Gastrocnemius medialis (tissue), 4 donors: ENCODE measurements at places on chromosomes 12 and 14. TPM values are rescaled to one million over a fixed set of nuclear protein-coding genes. Genes with fewer than 3 reads are reported as not detected.

GRCh38 chr12:20475542-20475941 lies 107.2 kb downstream of the PDE3A start:
- DNase-seq, result no peak

- DNase-seq, result no peak
Observed at GRCh38 chr12:89748791-89749190, 40.2 kb upstream of the ATP2B1 start.

The SAMD4A gene
- 38.7 TPM for total RNA-seq

GRCh38 chr14:72616294-72616693 lies 277.6 kb downstream of the DPF3 start:
- DNase-seq, result peak; percentile 77

The KRT80 gene
- total RNA-seq, result not detected

DNA sequence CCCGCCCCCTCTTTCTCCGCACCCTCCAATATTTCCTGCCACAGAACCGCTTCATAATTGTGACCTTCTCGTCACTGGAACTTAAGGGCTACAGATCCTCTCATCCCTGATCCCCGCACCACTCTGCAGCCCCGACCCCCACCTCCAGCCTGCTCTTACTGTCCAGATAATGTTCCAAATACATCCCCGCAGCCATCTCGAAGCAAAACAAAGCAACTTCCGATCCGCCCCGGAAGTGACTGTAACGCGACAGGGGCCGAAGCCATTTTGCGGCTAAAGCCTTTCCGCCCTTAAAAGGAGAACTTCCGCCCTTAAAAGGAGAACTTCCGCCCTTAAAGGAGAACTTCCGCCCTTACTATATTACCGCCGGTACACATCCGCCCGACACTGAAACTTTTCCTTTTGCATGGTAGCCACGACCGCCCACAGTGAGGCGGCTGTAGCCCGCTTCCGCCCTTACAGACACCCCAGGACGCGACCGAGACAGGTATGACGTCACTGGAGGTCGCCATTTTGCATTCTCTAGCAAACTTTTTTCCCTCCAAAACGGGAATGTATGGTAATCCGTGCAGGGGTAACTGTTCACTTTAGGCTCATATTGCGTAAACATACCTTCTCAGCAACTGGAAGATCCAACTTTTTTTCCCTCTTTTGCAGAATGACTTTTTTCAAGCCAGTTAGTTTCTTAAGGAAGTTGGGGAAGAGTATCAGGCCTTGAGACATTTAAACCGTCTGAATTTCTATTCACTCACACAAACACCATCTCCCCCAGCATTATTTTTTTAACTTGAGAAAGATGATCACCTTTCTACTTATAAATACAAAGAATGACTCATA lies at the start of gene ING4:
Gene ING4, minus strand, starts transcription at position 214 of the 837 bp plus-strand sequence. Its CDS starts 18 bp downstream, at position 196.
- DNase-seq, result peak; percentile 99

DNA sequence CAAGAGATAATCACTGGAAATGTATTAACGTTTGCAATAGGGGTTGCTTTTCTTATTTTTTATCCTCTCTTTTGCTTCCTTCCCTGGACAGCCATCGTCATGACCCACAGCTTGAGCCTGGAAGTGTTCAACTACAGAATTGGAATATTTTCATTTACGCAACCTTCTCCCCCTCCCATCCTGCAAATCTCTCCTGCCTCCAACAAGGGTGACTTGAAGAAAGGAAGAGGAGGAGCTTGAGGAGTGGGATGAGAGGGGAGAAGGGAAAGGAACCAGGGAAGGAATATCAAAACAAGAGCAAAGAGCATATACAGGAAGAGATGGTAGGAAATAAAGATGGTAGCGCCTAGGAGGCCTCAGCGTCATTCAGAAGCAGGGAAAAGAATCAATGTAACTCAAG lies 1.6 kb upstream of the MANSC4 start:
- DNase-seq, result no peak

GRCh38 chr14:61211476-61212255 lies 69.5 kb downstream of the TMEM30B start:
- no peak for DNase-seq

DNA sequence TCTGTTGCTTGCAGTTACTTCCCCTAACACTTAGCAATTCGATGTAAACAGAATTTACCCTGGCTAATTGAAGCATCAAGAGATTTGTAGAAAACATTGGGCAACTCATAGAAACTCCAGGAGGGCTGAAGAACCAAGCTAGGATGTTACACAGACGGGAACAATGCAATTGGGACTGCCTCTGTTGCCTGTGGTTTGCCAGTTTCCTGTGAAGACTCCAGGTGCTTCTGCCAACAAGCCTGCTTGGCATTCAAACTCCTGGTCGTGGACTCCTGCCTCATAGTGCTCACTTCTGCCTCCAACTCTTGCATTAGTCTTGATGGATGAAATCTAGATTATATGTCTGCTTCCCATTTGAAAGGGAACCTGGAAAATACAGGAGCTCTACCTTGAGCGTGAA lies 246.0 kb downstream of the BMP4 start:
- no peak for DNase-seq

The C12orf60 gene
- total RNA-seq, result 0.33 TPM

The POTEG gene
- total RNA-seq, result not detected

GRCh38 chr12:4284306-4284705 lies 10.7 kb downstream of the CCND2 start:
- no peak for DNase-seq

DNA sequence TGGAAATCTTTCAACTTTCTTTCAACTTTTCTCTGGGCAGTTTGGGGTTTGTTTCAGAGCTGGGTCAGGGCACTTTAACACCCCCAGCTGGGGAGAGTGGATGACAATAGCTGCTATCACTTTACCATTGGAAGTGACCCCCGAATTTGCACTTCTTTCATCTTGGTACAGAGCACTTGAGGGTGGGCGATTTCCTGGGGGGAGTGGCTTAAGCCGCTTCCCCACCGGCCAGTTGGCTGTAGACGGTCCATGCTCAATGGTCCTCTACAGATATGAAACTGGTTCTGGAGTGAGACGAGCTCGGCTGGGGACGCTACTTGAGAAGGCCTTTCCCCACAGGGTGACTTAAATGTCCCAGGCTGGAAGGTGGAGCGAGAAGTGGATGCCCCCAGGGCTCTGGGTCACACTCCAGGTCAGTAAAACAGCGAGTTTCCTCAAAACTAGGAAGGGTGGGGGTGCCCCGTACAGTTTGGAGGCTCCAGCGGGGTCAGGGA lies at the start of gene VRTN:
Gene VRTN, plus strand, starts transcription at position 231 of the 494 bp plus-strand sequence. CDS start 8,313 bp downstream, outside the sequence.
- no peak for DNase-seq

- DNase-seq, result no peak
Observed at GRCh38 chr12:53955036-53955775, 503 bp downstream of the HOXC12 start.

- DNase-seq, result peak; percentile 40
Observed at GRCh38 chr14:100031506-100032281, 33.5 kb upstream of the EVL start.

The BCL11B gene
- 0.62 TPM for total RNA-seq

GRCh38 chr12:2382370-2383155 lies 329.8 kb downstream of the CACNA1C start:
- no peak for DNase-seq

DNA sequence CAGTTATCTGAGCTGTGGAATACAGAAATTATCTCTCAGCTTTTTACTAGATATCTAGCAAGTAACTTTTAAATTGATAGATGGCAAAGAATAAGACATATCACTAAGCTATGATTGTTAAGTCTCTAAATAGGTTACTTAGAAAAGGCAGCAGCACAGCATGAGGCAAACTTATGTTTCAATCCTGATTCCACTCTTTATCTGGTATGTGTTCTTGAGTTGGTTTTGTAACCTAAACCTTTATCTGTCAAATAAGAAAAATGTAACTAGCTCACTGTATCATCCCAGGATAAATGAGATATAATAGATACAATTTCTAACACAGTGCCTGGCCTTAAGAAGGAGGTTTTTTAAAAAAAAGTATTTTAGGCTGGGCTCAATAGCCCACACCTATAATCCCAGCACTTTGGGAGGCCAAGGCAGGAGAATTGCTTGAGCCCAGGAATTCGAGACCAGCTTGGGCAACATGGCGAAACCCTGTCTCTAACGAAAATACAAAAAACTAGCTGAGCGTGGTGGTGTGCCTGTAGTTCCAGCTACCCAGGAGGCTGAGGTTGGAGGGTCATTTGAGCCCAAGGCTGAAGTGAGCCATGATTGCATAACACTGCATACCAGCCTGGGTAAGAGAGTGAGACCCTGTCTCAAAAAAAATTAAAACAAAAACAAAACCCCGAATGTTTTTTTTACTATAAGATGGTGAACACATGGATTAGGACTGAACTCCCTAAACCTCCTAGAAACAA lies 56.8 kb downstream of the HEATR5A start:
- no peak for DNase-seq

- DNase-seq, result no peak
Observed at GRCh38 chr14:86166541-86166940, 636.6 kb downstream of the FLRT2 start.

- no peak for DNase-seq
Observed at GRCh38 chr14:100085462-100085861, 20.2 kb downstream of the EVL start.

- DNase-seq, result peak; percentile 61
Observed at GRCh38 chr14:80491131-80491530, 279.8 kb upstream of the DIO2 start.

DNA sequence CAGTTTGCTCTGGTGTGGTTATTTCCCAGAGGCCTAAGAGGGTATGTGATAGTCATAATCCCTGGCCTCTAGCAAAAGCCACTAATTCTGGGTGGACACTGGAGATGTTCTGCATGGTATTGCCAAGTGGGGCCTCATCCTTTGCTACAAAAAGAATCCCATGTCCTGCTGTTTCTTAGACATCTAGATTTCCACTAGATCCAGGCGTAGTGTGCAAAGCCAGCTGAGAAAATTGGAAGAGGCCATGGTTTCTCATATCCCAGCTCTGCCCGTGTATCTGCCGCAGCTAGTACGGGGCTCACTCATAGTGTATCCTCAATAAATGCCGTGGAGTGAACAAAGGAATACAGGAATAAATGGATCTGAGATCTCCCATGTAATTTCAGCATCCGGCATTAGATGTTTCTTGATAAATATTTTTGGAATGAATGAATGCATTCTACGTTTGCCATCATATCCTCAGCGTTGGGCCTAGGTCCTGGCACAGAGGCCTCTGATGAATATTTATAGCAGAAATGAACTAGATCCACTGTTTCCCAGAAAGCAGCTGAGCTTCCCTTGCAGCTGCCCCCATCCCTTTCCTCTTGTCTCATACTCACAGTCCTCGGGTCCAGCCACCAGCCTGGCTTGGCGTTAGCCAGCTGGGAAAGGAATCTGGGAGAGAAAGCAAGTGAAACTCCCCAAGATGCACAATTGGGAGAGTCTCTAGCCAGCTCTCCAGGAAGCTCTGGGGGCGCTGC lies 76.3 kb upstream of the NOS1 start:
- DNase-seq, result no peak

The NAV3 gene
- total RNA-seq, result 1.6 TPM

The SLC15A5 gene
- total RNA-seq, result not detected

The OAS2 gene
- 2.2 TPM for total RNA-seq

The LMO3 gene
- total RNA-seq, result 1.9 TPM

GRCh38 chr14:54845641-54846040 lies 57.0 kb downstream of the GCH1 start:
- DNase-seq, result no peak

DNA sequence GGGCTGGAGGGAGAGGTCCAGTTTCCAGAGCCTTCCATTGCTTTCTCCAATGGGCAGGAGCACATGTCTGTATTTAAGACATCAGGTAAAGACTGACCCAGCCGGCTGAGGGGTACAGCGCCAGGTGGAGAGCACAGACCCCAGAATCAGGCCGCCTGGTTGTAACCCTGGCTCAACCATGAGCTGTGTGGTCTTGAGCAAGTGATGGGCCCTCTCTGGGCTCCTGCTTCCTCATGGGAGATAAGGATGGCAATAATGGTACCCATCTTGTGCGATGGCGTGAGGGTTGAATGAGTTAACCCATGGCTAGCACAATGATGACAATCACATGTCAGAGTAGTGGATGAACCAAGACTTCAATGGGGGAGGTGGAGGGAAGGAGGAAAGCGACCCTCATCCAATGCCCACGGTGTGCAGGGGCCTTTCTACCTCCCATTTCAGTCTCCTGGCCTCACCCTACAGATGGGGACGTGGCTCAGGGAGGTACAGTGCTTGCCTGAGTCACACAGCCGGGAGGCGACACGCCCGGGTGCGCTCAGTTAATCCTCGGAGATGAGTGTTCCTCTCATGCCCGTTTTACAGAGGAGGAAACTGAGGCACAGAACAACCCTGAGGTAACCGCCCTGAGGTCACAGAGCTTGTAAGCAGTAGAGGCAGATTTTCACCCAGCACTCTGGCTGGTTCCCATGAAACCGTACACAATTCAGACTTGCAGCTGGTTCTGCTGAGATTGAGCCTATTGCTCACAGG lies 163.9 kb downstream of the RBM19 start:
- DNase-seq, result no peak

DNA sequence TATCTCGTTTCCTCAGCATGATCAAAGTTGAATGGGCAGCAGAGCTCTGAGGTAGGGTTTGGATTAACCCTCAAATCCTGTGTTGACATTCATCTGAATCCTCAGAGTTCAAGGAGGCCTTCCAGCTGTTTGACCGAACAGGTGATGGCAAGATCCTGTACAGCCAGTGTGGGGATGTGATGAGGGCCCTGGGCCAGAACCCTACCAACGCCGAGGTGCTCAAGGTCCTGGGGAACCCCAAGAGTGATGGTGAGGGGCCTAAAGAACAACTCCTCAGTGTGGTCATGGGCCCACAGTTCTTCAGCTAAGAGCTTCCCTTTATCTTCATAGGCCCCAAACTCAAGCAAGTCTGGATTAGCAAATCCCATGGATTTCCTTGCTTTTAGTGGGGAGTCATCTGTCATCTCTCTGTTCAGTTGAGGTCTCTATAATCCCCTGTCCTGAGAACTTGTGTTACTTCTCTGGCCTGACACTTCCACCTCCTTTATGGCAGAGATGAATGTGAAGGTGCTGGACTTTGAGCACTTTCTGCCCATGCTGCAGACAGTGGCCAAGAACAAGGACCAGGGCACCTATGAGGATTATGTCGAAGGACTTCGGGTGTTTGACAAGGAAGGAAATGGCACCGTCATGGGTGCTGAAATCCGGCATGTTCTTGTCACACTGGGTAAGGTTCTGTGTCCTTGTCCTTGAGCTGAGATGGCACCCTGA lies 1.5 kb downstream of the MYL6 start:
- no peak for DNase-seq

The FBXW8 gene
- 4.5 TPM for total RNA-seq

- DNase-seq, result no peak
Observed at GRCh38 chr14:61476105-61476753, 154.8 kb downstream of the PRKCH start.

- DNase-seq, result no peak
Observed at GRCh38 chr12:68158432-68158831, 1.1 kb downstream of the IFNG start.

The MAP3K9 gene
- 2.4 TPM for total RNA-seq

The DPPA3 gene
- total RNA-seq, result not detected

DNA sequence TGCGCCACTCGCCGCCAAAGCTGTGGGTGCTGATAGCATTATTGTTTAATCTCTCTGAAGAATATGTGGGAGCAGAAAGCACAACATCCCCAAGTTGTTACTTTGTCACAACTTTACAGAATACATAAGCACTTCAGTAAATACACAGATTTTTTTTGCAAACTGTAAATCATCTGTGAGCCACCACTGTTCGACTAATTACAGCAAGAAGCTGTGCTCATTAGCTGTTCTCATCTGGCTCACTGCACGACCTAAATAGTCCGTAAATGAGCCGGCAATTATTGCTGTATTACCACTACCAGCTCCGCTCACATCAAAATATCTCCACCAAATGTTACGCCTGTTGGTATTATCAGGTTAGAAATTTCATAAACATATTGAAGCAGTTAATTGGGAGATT lies 228.9 kb upstream of the PRKD1 start:
- no peak for DNase-seq

The GALNT9 gene
- total RNA-seq, result not detected

The YBX3 gene
- total RNA-seq, result 6,038 TPM
